ENCODE measurements at places on chromosomes 4 and X. TPM values are rescaled to one million over a fixed set of nuclear protein-coding genes. Genes with fewer than 3 reads are reported as not detected.

DNA sequence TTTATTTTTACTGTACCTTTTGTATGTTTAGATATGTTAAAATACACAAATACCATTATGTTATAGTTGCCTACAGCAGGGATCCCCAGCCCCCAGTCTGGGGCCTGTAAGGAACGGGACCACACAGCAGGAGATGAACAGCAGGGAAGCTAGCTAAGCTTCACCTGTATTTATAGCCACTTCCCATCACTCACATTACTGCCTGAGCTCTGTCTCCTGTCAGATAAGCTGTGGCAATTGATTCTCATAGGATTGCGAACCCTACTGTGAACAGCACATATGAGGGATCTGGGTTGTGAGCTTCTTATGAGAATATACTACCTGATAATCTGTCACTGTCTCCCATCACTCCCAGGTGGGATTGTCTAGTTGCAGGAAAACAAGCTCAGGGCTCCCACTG, 73.9 kb downstream of the BMPR1B start:
- no peaks in the 10 kb centered on the region for H3K27me3 ChIP-seq
- H3K27ac ChIP-seq: no peak overlapping the region
- no peaks in the 10 kb centered on the region for H3K36me3 ChIP-seq
- no peak for DNase-seq

The LEF1 gene
- polyA plus RNA-seq: 8.5 TPM

GRCh38 chr4:85368240-85368639, 106.7 kb upstream of the ARHGAP24 start:
- H3K36me3 ChIP-seq: no peaks in the 10 kb centered on the region
- no peaks in the 10 kb centered on the region for H3K27me3 ChIP-seq
- no peak overlapping the region for H3K27ac ChIP-seq
- no peak for DNase-seq
- no peak overlapping the region for H3K4me3 ChIP-seq

- H3K27me3 ChIP-seq: peaks cover 53% of the 10 kb centered on the region
- peak; percentile 36 for DNase-seq
- H3K4me3 ChIP-seq: peak within 1 kb of the TSS; percentile 54
- H3K36me3 ChIP-seq: no peaks in the 10 kb centered on the region
Measured at GRCh38 chr4:144645631-144646522, at the start of gene HHIP. HHIP (plus strand) TSS chr4:144646156; CDS start chr4:144646676, 520 bp downstream.

DNA sequence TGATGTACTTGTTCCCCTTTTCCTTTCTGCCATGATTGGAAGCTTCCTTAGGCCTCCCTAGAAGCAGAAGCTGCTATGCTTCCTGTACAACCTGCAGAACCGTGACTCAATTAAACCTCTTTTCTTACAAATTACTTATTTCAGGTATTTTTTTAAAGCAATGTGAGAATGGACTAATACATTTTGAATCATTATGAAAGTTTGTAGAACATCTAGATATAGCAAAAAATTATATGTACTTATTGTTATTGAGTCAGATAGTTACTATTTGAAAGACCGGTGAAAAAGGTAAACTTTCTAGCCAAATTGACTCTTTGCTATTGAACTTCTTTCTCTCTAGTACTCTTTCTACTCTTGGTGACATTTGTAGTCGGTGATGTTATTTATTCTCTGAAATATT, 777.3 kb upstream of the GALNTL6 start:
- H3K27ac ChIP-seq: no peak overlapping the region
- H3K4me1 ChIP-seq: no peaks in the 10 kb centered on the region
- no peaks in the 10 kb centered on the region for H3K36me3 ChIP-seq
- no peak for DNase-seq

The PPEF1 gene
- 1.7 TPM for polyA plus RNA-seq

All from large intestine (tissue), 12 donors.